GDM1 (cell line): ENCODE measurements at places on chromosomes 3 and 15.
A peak's percentile ranks its signal among the peaks of the same experiment; 100 is the strongest.

GRCh38 chr3:72139316-72139715 is 354.4 kb upstream of the PROK2 start:
- no peak for DNase-seq

DNA sequence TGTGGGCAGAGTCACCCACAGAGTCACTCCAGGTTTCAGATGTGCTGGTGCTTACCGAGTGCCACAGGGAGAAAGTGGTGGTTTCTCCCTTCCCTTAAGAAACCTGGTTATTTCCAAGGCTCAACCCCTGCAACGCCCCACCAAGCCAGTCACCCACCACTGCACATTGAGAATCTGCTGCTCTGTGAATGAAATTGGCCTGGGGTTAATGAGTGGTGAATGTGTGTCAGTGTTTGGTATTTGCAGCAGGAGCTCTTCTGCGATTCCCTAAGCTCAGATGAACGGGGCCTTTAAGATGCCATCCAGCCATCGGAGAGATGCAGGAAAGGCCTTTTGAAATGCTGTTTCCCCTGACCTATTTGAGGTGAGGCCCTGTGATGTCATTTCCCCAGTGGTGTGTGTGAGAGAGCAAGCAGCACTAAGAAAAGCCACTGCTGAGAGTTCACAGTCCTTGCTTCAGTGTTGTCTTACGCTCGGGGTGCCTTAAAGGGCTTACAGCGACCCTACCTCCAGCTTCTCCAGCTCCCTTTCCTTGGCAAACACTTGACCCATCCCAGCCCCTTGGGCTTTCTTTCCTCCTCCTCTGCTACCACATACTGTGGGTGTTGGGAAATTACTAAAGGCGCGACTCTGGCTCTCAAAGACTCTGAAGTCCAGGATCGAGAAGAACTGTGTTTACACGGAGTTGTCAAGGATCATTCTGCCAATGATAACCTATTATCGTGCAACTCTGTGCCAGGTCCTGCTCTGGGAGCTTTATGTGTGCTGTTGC is 68.9 kb downstream of the SMAD3 start:
- DNase-seq, result peak; percentile 27

- no peak for DNase-seq
Observed at GRCh38 chr15:51883271-51883837, 53.9 kb downstream of the TMOD3 start.

- DNase-seq, result no peak
Observed at GRCh38 chr15:26081758-26082220, 218.7 kb upstream of the ATP10A start.

GRCh38 chr3:172201870-172202236 is 162.5 kb downstream of the FNDC3B start:
- DNase-seq, result no peak

DNA sequence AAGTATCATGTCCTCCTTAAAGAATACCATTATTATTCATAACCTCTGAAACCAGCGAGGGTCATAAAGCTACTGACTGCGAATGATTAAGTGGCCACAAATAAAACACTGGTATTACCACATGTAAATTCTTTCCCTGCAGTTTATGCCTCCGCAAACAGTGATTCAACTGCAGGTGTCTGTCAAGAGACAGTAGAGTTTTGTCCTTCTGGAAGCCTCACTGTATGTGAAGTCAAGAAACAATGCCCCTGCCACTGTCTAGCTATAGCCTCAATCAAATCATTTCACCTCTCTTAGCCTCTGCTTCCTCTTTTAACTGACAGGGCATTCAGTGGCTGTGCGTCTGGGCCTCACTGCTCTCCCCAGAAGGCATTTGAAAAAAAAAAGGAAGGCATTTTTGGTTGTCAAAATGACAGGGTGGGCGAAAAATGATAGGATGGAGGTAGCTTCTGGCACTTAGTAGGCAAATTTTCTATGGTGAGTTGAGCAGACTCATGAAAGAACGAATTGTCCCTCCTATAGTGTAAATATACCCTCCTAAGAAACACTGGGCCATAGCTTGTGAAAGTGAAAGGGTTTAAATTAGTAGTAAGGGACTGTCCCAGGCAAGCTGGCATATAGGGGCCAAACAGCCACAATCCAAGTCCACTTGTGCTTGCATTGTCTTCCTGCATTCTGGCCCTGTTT is 66.7 kb downstream of the FILIP1L start:
- peak; percentile 28 for DNase-seq

- no peak for DNase-seq
Observed at GRCh38 chr15:52427804-52428203, 100.9 kb downstream of the MYO5A start.

GRCh38 chr15:61681676-61682075 is 378.6 kb downstream of the VPS13C start:
- DNase-seq, result no peak

- no peak for DNase-seq
Observed at GRCh38 chr3:8555113-8555661, 53.6 kb downstream of the LMCD1 start.

DNA sequence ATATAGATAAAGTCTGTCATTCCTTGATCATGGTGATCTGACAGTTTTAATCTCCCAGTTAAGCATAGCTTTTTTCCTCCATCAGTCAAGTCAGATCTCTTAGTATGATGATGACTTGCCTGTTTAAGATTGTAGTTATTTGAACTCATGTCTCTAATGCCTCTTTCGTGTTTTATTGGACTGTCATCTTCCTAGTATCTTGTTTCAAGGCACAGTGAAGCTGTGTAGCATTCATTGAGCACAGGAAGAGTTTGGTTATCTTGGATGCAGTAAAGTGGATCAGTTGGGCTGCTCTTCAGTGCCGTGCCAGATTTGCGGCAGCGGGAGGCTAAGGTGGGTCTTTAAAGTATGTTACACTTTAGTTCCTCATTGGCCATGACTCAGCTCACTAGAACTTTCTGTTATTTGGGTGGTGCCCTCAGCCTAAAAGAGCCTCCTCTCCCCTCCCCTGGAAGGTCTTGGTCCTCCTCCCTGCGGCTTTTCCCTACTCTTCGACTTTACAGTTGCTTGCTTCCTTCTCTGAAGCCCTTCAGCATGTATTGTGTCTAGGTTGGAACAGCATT is 45.7 kb upstream of the SKOR1 start:
- DNase-seq, result no peak

DNA sequence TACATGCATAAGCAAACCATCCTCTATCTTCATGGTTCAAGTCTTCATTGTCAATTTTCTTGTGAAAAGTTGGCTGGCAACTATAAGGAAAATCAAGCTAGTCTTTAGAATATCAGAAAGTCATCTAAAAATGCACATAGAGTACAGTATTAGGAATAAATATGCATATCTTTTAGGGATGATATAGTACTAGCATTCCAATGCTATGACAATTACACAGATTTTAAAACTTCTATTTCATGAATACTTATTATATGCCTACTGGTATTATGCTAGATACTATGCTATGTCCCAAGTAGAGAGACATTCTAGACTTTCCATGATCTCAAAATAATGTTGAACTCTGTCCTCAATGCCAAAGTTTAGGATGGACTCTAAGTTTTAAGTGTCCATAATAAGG is 81.3 kb upstream of the NAALADL2 start:
- DNase-seq, result no peak
